GOT3 (cell line): ENCODE measurements at places on chromosomes 1 and 21.

GRCh38 chr21:28704746-28705145, 287.9 kb downstream of the LTN1 start:
- DNase-seq: no peak

DNA sequence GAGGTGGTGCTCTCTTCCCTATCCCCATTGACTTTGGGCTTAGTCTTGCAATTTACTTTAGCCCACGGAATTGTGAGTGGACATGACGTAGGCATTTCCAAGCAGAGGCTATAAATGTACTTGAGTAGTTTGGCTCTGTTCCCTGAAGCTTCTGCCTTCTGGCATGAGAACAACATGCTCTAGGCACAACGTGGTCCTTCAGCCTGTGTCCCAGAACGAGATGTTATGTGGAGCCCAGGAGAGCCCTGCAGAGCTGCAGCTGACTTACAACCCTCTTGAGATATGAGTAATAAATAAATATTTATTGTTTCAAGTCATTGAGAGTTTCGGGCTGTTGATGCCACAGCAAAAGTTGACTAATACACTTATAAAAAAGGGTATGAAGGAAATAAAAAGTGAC, 105.2 kb upstream of the HMGB4 start:
- DNase-seq: no peak

- DNase-seq: no peak
These were observed 4.3 kb downstream of the CAMK1G start for GRCh38 chr1:209587789-209588188.

GRCh38 chr1:228891272-228892034, 156.2 kb downstream of the RHOU start:
- no peak for DNase-seq

DNA sequence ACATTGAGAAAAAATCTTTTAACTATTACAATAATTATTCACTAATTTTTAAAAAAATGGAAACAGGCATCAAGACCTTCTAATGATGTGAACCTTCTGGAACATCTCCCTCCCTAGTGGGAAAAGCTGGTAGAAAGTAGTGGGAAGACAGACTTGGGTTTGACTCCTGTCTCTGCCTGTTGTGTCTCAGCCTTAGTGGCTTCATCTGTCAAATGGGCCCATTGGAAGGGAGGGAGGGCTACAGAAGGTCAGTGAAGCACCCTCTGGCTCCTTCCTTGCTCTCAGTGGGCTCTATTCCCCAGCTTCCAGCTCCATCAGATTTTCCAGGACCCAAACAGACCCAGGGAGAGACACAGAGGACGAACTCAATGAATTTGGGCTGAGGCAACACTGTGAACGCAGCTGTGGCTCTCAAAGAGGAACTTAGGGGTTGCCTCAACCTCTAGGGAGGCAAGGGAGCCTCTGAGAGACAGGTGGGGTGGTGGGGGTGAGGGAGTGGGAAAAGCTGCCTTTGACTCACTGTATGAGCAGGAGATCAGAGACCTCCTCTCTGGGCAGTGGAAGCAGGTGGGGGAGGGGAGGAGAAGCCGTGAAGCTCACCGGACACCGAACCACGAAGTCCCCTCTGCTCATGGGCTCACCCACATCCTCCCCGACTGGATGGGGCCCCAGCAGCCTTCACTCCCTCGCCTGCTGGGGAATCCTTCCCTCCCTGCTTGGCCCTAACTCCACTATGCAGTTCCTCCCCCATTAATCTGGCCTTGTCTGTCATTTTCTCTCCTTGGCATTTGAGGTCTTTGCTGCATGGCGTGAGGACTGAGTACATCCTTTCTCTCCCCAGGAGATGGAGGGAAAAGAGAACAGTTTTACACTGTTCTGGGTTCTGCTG, 4.5 kb downstream of the CNR2 start:
- DNase-seq: no peak
